ENCODE measurements at places on chromosomes 3 and 15.

GRCh38 chr15:66862111-66862939 lies 160.3 kb downstream of the SMAD6 start:
- no peak for DNase-seq

GRCh38 chr15:38690216-38690615 lies 125.6 kb upstream of the RASGRP1 start:
- DNase-seq: no peak

DNA sequence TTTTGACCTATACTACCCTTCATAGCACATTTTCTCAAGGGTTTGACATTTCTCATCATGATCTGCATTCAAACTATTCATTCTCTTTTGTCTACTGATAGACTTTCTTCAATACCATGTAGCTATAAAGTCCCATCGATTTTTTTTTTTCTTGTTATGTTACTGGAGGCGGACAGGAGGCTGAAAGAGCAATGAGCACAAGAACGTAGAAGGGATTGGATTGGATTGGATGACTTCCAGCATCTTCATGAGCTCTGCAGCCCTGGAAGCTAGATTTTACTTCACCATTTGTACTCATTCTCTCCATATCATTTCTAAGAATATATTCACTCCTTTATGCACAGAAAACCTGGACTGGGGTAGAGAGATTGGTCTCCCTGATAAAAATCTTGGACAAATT lies 43.2 kb downstream of the DUT start:
- DNase-seq: no peak

- no peak for DNase-seq
Measured at GRCh38 chr3:152400887-152401286, 132.2 kb downstream of the MBNL1 start.

DNA sequence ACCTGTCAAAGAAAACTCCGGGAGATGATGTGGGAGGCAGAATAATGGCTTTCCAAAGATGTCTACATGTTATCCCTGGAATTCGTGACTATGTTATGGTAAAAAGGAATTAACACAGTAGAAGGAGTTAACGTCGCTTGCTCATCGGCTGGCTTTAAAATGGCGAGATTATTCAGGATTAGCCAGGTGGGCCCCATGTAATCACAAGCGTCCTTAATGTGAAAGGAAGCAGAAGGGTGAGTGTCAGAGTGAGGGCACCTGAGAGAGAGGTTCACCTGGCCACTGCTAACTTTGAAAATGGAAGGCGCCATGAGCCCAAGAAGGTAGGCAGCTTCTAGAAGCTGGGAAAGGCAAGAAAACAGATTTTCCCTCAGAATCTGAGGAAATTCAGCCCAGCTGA lies 557.2 kb downstream of the EPHB1 start:
- no peak for DNase-seq

- no peak for DNase-seq
Measured at GRCh38 chr15:54387799-54388198, 409.6 kb downstream of the UNC13C start.

DNA sequence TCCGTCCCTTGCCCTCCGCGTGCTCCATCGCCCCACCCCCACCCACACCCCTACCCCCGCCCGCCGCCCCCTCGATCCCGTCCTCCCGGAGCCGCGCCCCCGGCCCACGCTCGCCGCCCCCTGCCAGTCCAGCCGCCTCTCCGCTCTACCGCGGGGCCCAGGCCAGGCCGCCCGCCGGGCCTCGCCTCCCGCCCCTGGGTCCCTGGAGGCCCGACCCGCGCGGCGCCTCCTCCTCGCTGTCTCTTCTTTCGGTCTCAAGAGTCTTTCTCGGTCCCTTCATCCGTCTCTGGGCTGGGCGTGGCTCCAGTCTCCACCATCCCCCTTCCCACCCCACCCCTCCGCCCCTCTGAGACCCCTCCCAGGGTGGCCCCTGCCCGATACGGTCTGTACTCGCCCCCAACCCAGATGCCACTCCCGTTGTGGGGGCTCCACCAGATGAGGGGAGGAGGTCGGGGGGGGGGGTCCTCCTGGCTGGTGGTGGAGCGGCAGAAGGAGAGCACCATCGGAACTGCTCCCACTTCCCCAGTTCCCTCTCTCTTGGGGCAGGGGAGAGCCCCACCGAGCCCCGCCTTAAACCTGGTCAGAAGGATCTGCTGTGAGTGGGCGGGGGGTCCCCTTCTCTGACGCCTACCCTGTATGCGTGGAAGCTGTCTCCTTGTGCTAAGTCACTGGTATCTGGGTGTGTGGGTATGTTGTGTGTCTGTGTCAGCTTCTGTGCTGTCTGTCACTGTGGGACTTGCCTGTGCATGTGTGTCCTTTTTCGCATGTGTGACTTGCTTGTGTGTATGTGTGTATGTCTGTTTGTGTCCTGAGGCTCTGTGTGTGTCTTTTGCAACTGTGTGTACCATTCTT lies 1.0 kb downstream of the PRKCD start:
- no peak for DNase-seq

DNA sequence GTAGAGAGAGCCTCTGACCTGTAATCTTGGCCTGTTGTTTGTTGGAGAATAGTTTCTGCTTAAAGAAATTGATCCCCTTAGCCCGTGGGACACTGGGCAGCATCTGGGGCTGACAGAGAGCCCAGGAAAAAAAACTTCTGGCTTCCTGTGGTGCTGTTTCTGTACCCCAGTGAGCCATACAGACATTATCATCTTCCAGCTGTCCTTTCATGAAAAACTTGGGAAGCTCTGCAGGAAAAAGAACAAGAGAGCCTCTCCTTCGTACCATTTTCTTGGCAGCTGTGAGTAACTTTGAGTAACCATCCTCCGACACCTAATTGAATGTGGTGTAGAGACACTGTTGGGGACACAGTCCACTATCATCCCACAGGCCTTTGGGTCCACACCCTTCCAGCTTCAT lies 333.0 kb downstream of the SHQ1 start:
- no peak for DNase-seq

- DNase-seq: no peak
Measured at GRCh38 chr3:48650723-48651122, 12.0 kb downstream of the CELSR3 start.

DNA sequence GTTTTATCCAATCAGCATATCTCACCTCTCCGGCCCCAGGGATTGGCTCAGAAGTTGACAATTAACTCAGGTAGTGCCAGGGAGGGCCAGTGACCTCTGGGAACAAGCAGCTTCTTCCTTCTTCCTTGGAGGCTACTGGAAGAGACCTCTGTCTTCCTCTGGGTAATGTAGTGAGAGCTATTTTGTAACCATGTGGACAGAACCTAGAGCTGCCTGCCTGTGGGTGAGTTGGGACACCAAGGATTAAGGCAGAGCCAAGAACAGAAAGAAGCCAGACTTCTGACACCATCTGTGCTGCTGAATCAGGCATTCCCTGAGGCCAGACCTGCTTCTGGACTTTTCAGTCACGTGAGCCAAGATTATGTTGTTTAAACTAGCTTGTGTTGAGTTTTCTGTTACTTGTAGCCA lies 5.9 kb upstream of the NDUFAF1 start:
- no peak for DNase-seq
